SIG-M5 (cell line): ENCODE measurements at places on chromosomes 2 and 18.

DNA sequence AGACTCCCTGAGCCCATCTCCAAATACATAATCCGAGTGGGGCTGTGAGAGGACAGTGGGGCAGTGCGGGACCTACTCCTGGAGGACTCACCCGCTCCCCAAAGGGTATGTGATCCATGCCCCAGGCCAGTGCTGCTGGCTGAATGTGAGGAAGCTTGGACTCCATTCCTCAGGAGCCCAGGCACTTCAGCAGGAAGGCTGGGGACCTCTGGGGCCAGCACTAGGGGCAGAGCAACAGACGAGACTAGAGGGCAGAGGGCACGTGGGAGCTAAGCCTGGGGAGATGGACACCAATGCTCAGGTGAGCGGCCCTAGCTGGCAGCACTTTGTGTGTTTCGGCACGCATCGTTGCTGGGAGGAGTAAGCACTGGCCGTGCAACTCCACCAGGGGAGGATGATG lies 84.9 kb downstream of the MALT1 start:
- no peak for DNase-seq

- DNase-seq, result no peak
These were observed 91.2 kb upstream of the RANBP2 start for GRCh38 chr2:108627911-108628567.

DNA sequence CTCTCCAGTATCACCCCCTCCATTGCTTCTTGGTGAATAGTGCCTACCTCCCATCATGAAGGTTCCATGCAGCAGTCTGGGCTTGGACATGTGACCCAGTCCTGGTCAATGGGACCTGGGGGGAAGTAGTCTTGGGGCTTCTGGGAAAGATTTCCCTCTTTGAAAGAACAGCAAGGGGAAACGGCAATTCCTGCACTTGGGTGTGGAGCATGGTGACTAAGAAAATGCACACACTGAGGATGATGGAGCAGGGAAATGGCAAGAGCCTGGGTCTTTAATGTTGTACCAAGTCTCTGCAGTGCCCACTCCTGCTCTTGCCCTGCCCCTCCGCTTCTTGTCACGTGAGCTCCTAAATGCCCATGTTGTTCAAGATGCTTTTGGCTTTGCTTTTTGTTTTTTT lies 131.4 kb upstream of the SIX2 start:
- DNase-seq, result no peak

- DNase-seq, result no peak
These were observed 125.8 kb upstream of the HNMT start for GRCh38 chr2:137838255-137839092.

DNA sequence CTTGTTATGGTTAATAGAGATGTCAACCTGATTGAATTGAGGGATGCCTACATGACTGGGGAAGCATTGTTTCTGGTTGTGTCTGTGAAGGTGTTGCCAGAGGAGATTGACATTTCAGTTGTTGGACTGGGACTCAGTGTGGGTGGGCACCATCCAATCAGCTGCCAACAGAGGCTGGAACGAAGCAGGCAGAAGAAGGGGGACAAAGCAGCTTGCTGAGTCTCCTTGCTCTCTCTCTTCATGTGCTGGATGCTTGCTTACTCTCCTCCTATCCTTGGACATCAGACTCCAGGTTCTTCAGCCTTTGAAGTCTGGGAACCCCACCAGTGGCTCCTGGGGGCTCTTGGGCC lies 22.2 kb upstream of the SMAD4 start:
- no peak for DNase-seq

- DNase-seq, result no peak
These were observed 265.2 kb upstream of the APCDD1 start for GRCh38 chr18:10188971-10189810.

DNA sequence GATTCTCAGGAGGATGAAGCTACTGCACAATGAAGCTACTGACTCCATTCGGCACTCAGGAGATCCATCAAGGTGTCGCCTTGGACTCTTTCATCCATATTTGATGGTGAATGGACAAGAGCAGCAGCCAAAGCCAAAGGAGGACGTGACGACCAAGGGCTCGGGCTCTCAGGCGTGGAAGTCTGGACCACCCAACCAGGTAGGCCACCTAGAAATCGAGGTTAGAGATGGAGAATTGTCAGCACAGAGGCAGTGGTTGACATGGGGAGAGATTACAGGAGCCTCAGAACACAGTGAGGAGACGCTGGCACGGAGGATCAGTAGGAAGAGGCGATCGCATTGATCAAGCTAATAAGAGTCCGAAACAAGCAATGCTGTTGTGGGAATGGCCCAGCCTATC lies 240.5 kb upstream of the ID2 start:
- DNase-seq, result no peak

- no peak for DNase-seq
These were observed 144.5 kb downstream of the ACKR3 start for GRCh38 chr2:236714080-236714479.

DNA sequence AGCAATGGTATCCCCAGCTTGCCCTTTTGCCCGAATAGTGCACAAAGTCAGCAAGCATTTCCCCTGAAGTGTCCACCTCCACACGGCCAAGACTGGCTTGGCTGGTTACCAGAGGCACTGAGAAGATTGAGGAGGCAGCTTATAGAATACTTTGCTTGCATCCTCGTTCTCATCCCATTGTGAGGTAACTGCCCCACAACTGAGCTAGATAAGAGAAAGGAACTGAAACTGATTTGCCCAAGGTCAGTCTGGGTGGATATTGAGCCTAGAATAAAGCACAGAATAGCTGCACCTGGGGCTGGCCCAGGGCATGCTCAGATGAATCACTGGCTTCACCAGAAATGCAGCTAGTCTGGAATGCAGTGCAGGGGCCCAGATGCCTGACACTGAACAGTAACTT lies 32.7 kb upstream of the MAP4K3 start:
- DNase-seq, result no peak

- no peak for DNase-seq
These were observed 94.6 kb downstream of the GLI2 start for GRCh38 chr2:120830096-120830830.

DNA sequence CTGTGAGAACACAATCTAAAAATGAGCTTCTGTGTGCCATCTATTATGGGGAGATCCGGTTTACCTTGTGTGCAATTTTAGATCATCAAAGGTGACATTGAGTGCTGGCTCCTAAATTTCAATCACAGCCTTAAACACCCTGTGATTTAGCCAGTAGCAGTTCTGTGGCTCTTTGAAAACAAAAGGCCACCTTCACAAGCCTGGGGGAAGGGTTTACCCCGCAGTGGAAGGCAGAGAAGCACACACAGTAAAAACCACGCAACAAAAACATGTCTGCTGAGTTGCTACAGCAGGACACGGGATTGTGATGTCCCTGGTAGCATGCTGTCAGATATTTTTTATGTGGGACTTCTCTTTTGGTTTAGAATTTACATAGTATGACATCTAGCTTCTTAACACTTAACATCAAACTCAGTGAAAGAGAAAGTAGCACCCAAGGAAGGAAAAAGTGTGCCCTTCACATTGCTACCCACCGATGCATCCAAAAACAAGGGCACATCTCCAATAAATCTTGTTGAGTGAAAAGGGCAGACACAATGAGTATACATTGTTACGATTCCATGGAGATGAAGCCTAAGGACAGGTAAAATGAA lies 56.1 kb upstream of the RNF152 start:
- no peak for DNase-seq

GRCh38 chr2:26578581-26578980 lies 62.6 kb downstream of the CIB4 start:
- DNase-seq, result no peak

- no peak for DNase-seq
These were observed 115.6 kb upstream of the GPC1 start for GRCh38 chr2:240319855-240320203.

DNA sequence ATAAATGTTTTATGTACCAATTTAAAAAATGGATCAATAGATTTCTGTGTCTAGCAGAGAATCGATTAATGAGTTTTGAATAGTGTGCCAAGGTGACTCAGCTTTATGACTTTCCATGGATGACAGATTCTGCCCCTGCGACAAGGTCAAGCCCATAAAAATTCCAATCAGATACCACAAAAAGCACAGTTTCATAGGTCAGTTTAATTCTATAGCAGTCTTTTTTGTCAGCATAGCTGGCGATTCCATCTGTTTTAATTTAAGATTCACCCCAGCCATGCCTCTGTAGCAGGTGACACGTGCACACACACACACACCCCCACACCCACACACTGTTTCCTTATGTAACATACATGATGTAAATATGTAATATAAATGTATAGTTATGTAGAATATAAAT lies 28.9 kb downstream of the RAB31 start:
- no peak for DNase-seq

DNA sequence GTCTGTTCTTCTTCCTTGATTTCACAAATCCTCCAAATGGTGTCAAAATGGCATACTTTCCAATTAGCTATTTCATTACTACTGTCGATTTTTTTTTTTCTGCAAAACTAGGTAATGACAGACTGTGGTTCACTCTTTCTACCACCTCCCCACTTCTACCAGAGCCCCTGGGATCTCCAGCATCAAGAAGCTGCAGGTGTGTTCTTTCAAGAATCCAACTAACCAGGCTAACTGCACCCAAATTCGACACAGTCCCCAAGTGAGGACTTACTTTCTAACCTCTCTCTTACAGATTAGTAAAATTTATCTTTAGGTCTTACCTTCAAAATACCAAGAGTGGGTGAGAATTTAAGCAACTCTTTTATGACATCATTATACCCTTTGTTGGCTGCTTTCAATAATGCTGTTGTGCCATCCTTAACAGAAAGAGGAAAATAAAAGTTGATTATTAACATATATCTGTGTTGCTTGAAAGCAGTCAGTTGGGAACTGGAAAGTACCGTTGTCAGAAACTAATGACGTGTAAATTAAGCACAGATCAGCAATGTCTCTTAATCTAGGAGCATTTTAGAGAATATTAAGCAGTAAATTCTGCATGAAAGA lies 31.2 kb upstream of the NPC1 start:
- no peak for DNase-seq

DNA sequence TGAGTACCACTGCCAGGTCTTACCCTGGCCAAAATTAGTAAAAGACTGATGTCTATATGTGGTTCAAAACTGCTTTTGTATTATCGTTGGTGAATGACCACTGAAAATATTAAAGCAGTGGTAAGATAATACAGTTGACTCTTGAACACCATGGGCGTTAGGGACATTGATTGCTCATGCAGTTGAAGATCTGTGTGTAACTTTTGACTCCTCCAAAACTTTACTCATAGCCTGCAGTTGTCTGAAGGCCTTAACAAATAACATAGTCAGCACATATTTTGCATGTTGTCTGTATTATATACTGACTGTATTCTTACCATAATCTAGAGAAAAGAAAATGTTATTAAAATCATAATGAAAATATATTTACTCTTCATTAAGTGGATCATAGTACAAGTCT lies 5.8 kb upstream of the ANKRD12 start:
- no peak for DNase-seq

DNA sequence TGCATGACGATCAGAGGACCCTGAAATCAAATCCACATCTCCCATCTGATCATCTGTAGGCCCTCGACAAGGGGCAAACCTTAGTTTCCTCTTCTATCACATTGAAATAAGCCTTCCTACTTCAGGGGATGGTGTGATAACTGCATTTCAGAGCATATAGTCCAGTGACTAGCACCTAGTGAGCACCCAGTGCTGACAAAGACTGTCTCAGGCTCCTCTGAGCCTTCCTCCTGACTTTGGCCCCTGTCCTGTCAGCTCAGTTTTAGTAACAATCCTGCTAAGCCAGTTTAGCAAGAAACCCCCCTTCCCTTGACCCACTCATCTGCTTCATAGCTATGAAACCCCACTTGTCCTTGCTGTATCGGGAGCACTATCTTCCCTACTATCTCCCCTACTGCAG lies 304.0 kb downstream of the ALK start:
- no peak for DNase-seq

DNA sequence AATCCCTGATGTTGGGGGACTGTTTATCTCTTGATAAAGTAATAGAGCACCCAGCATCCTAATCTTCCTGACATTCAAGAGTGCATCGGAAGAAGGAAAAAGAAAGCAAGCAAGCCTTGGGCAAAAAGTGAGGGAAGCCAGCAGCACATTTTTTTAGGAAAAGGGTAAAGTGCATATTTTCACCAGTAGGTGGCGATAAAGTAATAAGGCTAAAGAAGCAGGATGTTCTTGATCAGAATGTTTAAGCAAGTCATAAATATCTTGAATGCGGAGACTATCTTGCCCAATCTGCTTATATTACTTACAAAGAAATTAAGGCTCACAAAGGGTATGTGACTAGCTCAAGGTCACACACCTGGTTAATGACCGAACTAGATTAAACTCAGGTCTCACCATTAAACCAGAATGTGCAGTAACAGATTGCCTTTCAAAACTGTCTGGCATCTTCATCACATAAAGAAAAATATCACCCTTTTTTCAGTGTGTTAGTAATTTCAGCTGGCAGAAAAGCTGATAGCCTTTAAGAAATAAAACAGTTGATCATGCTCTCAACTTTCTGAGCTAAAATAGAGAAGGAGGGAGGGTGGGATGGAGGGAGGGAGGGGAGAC lies 83.8 kb downstream of the VIT start:
- DNase-seq, result no peak

DNA sequence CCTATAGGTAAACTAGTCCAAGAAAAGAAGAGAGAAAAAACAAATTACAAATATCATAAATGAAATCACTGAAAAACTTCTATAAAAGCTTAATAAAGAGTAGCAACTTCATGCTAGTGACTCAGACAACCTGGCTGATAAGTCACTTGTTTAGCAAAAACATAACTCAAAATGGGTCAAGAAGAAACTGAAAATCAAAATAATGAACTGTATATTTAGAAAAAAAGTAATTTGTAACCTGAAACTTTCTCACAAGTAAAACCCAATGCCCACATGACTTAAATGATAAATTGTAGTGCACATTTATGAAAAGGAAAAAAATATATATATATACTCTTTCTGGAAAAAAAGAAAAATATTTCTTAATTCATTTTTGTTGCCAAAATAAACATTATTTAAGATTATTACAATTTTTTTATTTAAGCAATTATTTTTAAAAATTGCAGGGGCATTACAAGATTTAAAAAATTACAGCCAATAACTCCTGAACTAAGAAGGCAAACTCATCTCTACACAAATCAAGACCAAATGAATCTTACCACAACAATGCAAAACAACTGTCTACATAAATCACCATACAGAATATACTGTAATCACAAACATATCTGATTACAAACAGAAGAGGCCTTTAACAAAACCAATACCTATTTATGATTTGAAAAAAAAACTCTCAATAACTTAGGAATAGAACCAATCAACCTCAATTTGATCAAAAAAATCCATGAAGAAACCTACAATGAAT lies 406.3 kb downstream of the CDH7 start:
- no peak for DNase-seq
